Ovary (tissue), 10 donors: ENCODE measurements at places on chromosomes 13 and 19.

DNA sequence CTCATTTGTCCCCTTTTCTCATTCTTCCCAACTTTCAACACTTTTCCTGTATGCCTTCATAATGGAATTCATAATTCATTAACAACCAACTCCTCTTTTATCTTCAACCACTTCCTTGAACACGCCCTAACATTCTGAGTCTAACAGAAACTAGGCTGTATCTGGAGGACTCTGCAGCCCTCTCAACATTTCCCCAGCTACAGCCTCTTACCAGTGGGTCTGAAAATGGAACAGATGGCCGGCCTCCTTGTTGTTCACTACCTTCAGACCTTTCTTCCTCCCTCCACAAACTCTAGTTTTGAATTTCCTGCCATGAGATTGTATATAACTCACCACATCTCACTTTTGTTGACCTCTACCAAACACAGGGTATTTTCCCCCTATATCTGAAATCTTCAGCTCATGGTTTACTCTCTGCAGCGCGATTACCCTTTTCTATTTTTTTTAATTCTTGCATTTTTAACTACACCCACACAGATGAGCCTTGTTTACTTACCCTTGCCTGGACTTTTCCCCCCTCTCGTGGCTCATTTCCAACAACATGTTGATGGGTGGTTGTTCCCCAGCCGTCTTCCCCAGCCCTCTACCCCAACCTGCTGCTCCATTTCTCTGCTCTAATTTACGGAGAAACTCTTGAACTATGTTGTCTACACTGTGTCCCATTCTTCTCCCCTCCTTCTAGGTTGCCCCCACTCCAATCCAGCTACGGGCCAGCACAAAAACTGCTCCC is 846 bp downstream of the ZNF790 start:
- H3K36me3 ChIP-seq: no peaks in the 10 kb centered on the region
- H3K4me3 ChIP-seq: peak overlapping the region; percentile 57
- peaks cover 2% of the 10 kb centered on the region for H3K4me1 ChIP-seq
- peak overlapping the region; percentile 69 for H3K27ac ChIP-seq
- DNase-seq: no peak

DNA sequence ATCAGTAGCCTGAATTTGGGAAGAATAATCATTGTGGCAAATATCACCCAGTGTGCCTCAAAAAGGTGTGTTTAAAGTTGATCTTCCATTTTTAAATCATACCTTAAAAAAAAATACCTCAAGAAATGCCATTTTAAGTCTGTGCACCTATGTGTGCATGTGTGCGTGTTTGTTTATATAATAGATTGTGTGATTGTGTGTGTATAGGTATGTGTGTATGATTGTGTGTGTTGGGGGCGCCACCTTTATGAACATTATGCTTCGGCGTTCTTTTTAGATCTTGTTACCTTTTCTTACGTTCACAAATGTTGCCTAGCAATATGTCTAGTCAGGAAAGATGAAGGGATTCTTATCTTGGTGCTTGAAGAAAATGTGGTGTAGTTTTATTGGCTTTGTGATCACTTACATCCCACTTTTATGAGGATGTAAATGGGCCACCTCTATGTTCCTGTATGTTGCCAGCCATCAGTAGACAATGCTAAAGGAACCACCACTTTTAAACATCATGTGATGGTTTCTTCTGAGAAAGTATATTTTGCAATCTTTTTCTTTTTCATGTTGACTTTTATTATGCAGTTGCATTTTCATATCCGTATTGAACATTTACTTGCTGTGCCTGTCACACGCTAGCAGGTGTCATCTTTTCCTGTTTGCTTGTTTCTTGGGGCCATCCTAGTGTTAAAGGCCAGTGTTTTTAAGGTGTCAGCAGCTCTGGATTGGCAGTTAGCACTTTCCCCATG is 2.2 kb upstream of the IRS2 start:
- H3K27me3 ChIP-seq: no peaks in the 10 kb centered on the region
- peaks cover 8% of the 10 kb centered on the region for H3K4me1 ChIP-seq
- no peak for DNase-seq

- H3K4me3 ChIP-seq: peak overlapping the region; percentile 35
- no peaks in the 10 kb centered on the region for H3K36me3 ChIP-seq
Measured at GRCh38 chr19:34359140-34359953, 5.6 kb upstream of the GPI start.

DNA sequence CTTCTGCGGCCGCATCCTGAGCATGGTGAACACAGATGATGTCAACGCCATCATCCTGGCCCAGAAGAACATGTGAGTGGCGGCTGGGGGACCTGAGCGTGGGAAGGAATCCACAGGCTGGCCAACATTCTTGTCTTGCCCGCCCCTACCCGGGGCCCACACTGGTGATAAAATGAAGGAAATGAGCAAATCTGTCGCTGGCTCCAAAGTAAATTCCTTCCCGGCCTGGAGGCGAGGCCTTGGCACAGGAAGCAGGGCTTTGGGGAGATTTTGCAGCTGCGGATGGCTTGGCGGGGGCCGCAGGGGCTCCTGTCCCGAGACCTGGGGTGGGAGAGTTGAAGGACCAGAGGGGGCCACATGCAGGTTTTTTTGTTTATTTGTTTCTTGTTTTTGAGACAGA is 4.4 kb downstream of the KXD1 start:
- no peaks in the 10 kb centered on the region for H3K4me1 ChIP-seq
- H3K4me3 ChIP-seq: no peak overlapping the region
- DNase-seq: no peak
- H3K27me3 ChIP-seq: no peaks in the 10 kb centered on the region
- H3K36me3 ChIP-seq: no peaks in the 10 kb centered on the region
